Fibroblast of the aortic adventitia (primary cell): ENCODE measurements at places on chromosomes 1 and 21. TPM values are rescaled to one million over a fixed set of nuclear protein-coding genes. Genes with fewer than 3 reads are reported as not detected.

Gene ICOSLG
- total RNA-seq: 0.09 TPM in 1 of 2 replicates, not detected in the other

- DNase-seq: no peak
Observed at GRCh38 chr1:206790502-206791250, 18.4 kb upstream of the IL10 start.

DNA sequence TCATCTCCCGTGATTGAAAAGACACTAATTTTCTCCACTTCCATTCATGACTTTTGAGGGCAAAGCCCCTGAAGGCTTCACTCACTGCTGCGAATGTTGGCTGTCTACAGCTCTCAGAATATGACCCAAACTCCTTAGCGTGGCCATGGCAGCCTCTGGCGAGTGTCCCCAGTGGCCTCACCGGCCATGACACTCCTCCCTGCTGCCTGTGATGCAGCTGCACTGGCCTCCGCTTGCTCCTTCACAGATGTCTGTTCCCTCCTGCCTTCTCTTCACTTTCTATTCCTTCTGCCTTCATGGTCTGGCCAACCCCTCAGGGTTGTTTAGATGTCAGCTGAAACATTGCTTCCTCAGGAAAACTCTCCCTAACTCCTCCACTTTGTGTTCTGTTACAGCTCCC lies 30.8 kb upstream of the PTPRF start:
- no peak for DNase-seq

Gene CFHR1
- total RNA-seq: 1.1 TPM in 1 of 2 replicates, not detected in the other

- DNase-seq: no peak
Observed at GRCh38 chr1:4355839-4356238, 298.6 kb upstream of the AJAP1 start.

- no peak for DNase-seq
Observed at GRCh38 chr1:34929853-34930701, 627 bp upstream of the DLGAP3 start.

DNA sequence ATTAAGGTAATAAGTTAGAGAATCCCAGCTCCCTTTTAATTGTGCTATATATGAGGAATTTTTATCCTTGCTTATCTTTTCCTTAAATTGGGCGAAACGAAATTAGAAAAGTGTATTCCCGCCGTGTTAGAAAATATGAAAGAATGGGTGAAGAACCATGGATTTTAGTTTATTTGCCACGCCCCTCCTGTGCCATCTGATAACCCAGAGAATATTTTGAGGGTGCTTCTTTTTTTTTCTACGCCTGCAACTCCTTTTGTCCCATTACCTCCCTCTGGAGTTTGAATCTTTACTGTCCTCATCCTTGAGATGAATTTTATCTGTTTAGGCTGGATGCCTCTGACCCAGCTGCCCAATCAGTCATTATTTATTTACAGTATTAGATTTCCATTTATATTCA lies 1.6 kb downstream of the TLCD4 start:
- DNase-seq: no peak

DNA sequence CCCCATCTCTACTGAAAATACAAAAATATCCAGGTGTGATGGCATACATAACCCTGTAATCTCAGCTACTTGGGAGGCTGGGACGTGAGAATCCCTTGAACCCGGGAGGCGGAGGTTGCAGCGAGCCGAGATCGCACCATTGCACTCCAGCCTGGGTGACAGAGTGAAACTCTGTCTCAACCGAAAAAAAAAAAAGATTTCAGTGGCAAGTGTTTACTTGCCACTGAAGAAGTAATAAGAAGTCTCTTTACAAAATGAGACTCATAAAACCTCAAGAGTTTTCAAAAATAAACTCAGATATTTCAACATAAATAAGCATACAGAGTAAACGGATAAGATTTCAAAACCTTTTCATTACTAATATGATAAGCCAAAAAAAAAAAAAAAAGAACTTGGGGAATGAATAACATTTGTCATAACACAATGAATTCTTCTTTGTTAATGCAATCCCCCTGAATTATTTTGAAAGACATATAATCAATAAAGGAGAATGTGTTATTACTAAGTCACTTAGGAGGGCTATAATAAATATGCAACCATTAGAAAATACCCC lies 34.2 kb upstream of the EXO1 start:
- DNase-seq: no peak

DNA sequence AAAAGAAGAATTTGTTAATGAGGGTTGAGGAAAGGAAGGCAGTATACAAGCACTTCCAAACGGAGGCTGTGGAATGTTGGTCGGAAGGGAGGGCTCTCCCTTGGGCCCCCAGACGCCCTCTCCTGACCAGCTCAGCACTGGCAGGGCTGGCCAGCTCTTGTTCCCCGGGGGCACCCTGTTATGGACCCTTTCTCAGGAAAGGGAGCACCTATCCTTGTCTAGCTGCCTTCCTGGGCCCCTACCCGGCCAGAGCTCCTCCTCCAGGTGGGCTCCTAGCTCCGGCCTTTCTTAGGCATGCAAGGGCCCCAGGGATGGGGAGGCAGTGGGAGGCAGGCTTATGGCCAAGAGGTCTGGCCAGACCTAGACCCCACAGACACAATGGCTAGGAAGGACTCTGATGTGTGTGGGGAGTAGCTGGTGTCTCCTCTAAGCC lies 926 bp downstream of the BLACAT1 start:
- DNase-seq: no peak

Gene OR10K2
- not detected in 2 replicates for total RNA-seq

DNA sequence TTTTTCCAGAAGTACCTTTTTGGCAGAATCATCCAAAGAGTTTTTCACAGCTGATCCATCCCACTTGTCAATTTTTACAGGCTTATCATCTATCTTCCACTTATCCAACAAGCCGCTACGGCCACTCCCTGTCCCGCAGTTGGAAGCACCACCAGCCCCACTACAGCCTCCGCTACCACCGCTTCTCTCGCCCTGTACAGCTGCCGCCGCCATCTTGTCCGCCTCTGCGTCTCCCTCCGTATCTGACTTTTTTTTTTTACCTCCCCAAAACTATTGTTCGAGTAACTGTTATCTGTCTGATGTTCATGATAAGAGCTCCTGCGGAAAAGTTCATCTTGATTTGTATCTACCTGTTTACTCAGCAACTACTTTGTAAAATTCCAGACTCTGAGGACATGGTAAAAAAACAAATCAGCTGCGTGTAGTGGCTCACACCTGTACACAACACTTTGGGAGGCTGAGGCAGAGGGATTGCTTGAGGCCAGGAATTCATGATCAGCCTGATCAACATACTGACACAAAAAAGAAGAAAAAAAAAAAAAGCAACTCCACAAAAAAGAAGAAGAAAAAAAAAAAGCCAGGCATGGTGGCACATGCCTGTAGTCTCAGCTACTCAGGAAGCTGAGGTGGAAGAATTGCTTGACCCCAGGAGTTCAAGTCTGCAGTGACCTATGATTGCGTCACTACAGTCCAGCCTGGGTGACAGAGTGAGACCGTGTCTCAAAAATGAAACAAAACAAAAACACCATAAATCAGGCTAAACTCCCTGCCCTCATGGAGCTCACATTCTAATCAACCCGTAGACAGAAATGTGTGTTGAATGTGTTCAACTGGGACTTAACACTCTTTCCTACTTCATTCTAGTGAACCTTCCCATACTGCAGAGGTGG lies 8.0 kb upstream of the EYA3 start:
- DNase-seq: no peak

Gene LIPI
- total RNA-seq: not detected in 2 replicates

Gene PDE9A
- not detected in 2 replicates for total RNA-seq

Gene RIPPLY3
- total RNA-seq: not detected in 2 replicates

GRCh38 chr1:226118357-226118756 lies 55.8 kb downstream of the H3-3A start:
- no peak for DNase-seq

DNA sequence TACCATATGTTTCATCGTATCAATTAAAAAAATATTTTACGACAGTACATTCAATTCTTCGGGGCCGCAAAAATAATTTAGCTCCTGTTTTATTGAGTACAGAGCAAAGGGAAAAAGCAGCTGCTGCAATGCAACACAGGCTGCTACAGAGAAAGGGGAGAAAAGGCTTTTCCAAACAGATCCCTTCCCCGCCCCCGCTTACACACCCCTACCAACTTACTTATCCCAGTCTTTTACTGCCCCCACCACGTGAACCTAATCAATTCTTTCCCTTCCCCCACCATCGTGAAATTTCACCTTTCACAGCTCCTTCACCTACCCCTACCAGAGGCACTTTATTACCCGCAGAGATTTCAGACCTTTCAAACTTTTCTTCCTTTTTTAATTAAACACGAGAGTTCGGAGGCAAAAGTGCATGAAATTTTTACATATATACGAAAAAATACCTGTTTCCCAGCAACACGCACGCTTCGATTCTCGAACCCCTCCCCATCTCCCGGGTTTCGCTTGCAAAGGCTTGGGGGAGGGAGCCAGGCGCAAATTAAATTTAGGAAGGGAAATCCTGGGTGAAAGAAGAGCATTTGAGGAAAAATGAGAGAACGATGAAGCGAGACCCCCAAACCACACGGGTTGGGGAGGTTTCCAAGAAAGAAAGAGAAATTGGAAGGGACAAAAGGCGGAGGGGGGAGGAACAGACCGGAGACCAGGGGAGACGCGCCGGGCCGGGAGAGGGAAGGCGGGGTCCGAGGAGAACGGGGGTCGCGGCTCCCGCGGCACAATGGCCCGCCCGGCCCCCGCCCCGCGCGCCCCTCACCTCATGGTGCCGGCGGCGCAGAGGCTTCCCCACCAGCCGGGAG lies 823 bp downstream of the ENAH start:
- DNase-seq: peak; percentile 39

Gene CD1B
- not detected in 2 replicates for total RNA-seq

GRCh38 chr21:28771790-28772501 lies 220.7 kb downstream of the LTN1 start:
- peak; percentile 66 for DNase-seq

Gene MYBPH
- 0.08 TPM in 1 of 2 replicates, not detected in the other for total RNA-seq

- DNase-seq: no peak
Observed at GRCh38 chr1:91057784-91058183, 35.9 kb upstream of the ZNF644 start.

DNA sequence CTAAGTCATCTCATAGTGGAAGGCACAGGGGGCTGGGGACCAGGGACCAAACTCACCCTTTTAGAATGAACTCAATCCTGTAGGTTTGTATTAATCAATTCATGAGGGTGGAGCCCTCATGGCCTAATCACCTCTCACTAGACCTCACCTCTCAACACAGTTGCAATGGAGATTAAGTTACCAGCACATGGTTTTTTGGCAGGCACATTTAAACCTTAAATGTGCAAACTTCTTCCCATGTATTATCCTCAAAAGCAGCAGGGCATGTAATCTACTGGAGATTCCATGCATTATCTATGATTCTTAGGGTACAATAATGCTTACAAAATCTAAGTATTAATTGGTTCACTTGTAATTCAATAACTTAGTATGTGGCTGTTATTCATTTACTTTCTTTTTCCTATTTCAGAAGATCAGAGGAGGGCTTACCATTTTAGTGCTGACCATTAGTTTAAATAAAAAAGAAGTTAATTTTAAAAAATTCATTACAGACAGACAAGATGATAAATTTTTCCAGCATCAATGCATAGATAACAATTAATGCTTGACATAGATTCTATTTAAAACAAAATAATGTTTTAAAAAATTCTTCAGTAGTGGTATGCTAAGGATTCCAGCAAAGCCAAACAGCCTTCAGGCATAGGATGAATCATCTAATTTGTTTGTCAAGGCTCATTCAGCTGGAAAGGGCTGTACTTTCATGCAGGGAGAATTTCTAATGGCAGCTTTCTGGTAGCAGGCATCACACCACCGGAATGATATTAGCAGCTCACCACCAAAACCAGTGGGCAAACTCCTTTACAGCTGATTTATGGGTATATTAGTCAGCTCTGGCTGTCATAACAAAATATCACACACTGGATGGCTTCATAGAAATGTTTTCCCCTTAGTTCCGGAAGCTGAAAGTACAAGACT lies 124.6 kb upstream of the ZNF648 start:
- DNase-seq: peak; percentile 31
